ENCODE measurements at places on chromosomes 2 and 18.

DNA sequence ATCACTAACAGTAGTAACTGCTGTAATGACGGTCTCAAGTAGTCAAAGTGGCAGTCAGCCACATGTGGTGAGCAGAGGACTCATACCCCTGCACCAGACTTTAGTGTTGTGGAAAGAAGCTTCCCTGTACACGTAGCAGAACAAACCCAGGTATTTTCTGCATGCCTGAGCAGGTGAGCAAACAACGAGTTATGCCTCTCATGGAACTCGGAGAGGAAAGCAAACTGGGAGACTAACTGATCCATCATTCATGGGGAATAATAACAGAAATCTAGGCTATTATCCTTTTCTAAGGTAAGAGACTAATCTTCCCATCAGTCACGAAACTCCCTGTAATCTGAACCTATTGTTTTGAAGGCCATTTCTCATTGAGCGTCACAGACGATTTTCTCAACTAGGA is 1495.2 kb upstream of the NXPH2 start:
- DNase-seq = no peak

- DNase-seq = no peak
Observed at GRCh38 chr2:20415511-20415918, 31.4 kb upstream of the RHOB start.

DNA sequence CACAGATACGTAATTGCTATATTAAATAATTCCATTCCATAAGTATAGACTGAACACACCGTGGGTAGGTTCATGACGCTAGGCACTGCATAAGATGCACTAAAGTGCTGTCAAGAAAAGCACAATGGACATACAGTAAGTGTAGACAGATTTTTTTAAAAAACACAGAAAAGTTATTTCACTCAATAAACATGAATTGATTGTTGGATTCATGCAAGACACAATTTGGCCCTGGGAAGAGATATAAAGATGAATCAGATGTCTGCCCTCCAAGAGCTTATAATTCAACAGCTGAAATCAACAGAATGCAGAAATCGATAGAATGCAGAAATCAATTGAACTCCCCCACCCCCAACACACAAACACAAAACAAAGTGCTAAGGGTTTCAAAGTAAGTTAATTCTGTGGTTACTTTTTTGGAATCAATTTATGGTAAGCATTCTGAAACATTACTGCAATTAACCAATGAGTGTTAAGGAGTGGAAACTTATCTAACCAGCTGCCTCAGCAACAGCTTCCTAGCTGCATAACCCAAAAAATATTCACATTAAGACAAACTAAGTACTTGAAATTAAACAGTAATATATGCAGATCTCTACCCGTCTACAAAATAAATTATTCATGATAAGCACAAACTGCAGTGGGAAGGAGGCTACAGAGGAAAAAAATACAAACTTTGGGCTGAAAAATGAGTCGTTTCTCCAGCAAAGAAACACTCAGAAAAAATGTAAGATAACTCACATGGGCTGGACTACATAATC is 1.6 kb downstream of the NBAS start:
- DNase-seq = no peak

DNA sequence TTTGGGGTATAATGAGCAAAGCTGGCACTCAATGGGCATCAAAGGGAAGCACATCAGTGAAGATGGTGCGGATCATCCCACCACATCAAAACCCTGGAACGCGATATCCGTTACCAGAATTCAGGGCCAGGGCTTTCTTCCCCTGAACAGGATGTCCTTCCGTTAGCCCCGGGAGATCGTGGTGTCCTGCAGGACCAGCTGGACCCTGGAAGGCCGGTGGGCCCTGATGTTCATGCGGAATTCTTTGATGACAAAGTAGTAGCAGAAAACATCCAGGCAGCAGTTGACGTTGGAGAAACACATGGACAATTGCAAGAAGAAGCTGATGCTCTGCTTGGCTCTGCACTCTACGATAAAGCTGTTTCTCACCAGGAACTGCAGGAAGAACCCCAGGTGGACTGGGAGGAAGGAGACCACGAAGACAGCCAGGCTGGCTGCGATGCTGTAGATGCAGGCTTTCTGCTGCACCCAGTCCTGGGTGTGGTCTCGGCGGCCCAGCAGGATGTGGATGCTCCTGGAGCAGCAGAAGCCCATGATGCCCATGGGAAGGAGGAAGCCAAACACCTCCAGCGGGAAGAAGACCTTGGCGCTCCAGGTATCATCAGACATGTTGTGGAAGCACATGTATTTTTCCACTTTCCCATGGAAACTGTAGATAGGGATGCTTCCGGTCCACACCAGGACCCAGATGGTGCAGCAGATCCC is 15.0 kb downstream of the GPR55 start:
- DNase-seq = no peak

GRCh38 chr2:210955591-210955990 is 399.2 kb downstream of the CPS1 start:
- no peak for DNase-seq

GRCh38 chr2:117137371-117137770 is 677.1 kb upstream of the DDX18 start:
- DNase-seq = no peak

GRCh38 chr2:74191596-74192380 is 6.6 kb upstream of the MTHFD2 start:
- DNase-seq = no peak

DNA sequence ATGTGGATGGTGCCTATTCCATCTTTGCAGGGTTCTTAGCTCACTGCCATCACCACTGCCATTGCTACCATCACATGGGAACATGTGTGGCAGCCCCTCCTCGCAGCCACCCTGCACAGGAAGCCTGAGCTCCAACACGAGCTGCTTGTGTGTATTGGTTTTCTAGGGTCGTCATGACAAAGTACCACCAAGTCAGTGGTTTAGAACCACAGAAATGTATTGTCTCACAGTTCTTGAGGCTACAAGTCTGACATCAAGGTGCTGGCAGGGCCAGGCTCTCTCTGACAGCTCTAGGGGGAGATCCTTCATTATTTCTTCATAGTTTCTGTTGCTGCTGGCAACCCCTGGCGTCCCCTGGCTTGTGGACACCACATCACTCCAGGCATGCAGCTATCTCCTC is 10.3 kb upstream of the IL1R2 start:
- no peak for DNase-seq

- no peak for DNase-seq
Observed at GRCh38 chr2:232367016-232367415, 11.5 kb upstream of the ALPP start.

GRCh38 chr2:62573137-62573731 is 67.2 kb upstream of the TMEM17 start:
- DNase-seq = no peak

- DNase-seq = peak; percentile 94
Observed at GRCh38 chr2:174025271-174026121, 60.3 kb upstream of the SP3 start.

DNA sequence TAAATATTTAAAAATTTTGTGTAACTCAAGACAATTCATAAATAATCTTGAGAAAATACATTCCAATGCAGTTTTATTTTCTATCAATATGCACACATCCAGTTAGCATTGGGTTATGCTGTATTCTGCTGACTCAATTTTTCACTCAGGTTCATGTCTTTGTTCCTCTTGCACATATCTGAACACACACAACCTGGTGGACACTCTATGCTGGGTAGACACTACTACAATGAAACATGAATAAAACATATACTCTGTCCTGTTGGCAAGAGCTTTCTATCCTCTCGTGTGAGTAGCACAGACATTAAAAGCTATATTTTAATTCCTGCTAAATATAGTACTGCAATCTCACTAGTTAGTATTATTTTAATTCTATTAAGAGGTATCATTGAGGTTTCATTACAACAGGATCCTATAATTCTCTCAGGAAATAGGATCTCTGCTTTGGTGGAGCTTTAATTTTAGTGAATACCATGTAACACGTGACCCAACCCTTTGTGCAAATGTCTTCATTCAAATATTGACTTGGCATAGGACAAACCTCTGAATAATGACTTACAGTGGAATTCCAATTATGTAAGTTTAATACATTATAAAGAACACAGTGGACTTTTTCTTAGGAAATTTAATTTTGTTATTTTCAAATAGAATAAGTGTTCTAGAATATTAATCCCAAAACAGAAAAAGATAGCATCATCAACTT is 342.3 kb upstream of the TMEFF2 start:
- DNase-seq = no peak

DNA sequence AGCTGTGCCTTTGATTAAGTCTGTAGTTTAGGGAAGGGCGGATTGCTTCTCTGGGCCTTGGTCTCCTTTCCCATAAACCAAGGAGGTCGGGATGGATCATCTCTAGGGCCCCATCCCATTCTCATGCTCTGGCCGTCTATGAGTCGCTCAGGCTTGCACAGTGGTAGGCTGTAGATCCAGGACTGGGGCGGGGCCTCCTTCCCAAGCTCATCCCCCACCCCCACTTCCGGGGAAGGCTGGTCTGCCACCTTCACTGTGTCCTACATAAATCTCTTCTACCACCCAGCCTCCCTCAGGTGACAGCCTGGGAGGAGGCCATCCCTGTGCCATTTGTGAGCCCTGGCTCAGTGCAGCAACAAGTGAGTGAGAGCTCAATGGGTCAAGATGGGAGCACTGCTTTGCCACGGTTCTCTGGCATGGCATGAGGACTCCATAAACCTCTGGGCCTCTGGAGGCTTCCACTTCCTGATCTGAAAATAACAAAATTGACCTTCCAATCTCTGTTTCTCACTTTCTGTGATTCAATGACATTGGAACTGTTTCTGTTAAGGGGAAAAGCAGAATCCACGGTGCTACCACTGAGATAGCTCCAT is 68.5 kb downstream of the SUMO1 start:
- no peak for DNase-seq

- peak; percentile 7 for DNase-seq
Observed at GRCh38 chr18:4068552-4069158, 386.5 kb downstream of the DLGAP1 start.

GRCh38 chr2:211085056-211085680 is 528.8 kb downstream of the CPS1 start:
- peak; percentile 0 for DNase-seq

- DNase-seq = no peak
Observed at GRCh38 chr2:158395166-158395565, 61.4 kb downstream of the CCDC148 start.

GRCh38 chr18:10041180-10041579 is 127.4 kb downstream of the VAPA start:
- DNase-seq = no peak

DNA sequence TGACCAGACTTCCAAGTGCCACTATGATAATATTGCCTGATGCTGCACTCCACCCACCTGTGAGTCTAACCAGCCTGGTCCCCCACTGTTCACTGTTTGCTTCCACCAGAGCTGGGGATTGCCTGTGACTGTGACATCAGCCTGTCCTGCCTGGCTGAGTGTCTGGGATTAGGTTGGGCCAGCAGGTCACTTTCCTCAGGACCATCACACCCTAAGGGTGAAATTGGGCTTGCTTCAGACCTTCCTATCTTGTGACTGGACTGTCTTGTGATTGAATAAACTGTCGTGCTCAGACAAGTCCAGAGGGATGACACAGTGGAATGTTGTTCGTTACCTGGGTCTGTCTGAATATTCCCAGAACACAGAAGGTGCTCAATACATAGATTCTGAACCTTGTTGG is 87.4 kb upstream of the HK2 start:
- DNase-seq = no peak

GRCh38 chr2:165529130-165529529 is 59.6 kb downstream of the CSRNP3 start:
- DNase-seq = no peak

- peak; percentile 38 for DNase-seq
Observed at GRCh38 chr2:54482715-54483114, 26.6 kb downstream of the SPTBN1 start.

DNA sequence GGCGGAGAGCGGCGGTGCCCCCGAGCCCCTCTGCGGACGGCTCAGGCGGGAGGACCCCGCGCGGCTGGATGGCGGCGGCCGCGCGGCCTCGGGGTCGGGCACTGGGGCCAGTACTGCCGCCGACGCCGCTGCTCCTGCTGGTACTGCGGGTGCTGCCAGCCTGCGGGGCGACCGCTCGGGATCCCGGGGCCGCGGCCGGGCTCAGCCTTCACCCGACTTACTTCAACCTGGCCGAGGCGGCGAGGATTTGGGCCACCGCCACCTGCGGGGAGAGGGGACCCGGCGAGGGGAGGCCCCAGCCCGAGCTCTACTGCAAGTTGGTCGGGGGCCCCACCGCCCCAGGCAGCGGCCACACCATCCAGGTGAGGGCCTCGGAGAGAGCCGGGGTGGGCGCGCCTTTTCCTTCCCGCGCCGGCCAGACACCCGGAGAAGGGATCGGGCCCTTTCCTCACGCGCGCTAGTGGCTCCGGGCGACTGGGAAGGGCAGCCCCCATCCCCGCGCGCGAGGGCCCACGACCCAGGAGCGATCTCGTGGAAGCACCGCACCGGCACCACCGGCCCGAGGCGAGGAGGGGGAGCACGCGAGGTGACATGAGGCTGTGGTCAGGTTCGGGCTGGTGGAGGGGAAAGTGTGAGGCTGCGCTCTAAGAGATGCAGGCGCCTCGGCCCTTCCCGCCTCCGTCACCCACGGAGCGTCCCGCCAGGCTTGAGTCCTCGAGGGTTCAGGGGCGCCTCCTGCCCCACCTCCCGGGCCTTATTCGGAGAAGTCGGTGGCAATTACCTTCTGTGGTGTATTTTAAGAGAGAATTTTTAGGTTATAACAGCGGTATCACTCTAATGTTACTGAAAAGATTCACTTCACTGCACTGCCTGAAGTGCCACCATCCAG is 607 bp downstream of the LAMA3 start:
- no peak for DNase-seq

GRCh38 chr2:48134704-48135103 is 228.4 kb upstream of the FBXO11 start:
- no peak for DNase-seq

GRCh38 chr2:25281941-25282340 is 59.8 kb downstream of the DNMT3A start:
- no peak for DNase-seq

GRCh38 chr2:66543257-66543767 is 108.4 kb downstream of the MEIS1 start:
- DNase-seq = no peak

- peak; percentile 22 for DNase-seq
Observed at GRCh38 chr2:157264099-157264498, 6.6 kb downstream of the GALNT5 start.

GRCh38 chr2:126722546-126722945 is 66.6 kb downstream of the GYPC start:
- no peak for DNase-seq

DNA sequence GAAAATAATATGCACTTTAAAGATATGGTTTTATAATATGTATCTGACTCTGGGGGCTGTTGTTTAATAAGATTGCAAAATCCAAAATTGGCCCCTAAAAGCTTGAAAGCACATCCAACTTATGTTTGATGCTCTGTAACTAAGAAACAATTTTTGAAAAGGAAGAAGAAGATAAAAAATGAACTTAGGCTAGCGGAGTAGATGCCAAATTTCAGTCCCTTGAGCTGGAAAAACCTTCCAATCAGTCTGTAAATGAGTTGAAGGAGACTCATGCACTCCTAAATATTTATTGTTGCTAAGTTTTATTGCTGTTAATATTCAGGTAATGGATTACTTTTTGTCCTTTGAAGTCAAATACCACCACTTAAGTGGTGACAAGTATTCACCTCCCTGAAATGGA is 465.0 kb downstream of the ZEB2 start:
- DNase-seq = no peak

- peak; percentile 83 for DNase-seq
Observed at GRCh38 chr18:69490813-69491212, 90.1 kb downstream of the DOK6 start.

GRCh38 chr2:239295377-239296019 is 105.3 kb downstream of the HDAC4 start:
- no peak for DNase-seq

- no peak for DNase-seq
Observed at GRCh38 chr2:222452422-222452950, 28.1 kb downstream of the SGPP2 start.
